CD4-positive, CD25-positive, alpha-beta regulatory T cell (primary cell): ENCODE measurements at places on chromosomes 5 and 9. TPM values are rescaled to one million over a fixed set of nuclear protein-coding genes. Genes with fewer than 3 reads are reported as not detected.

The PPP2R2B gene
- 16.7 TPM for total RNA-seq

The PCDHA10 gene
- total RNA-seq = not detected

DNA sequence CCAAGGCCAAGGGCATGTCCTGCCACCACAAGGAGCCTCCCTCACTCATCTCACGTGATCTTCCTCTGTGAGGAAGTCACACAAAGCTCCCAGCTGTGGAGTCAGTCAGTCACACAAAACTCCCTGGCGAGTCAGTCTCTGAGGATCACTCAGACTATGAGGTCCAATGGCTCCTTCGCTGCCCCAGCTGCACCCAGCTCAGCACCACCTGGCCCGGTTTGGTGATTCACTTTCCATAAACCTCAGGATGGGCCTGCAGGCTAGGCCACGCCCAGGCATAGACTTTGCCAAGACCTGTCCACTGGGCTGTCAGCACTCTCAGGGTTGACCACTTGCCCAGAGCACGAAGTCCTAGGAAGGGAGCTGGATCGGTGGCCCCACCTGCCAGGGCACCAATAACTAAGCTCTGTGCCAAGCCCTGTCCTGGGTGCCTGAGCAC is 233.8 kb downstream of the HSPA4 start:
- no peaks in the 10 kb centered on the region for H3K4me1 ChIP-seq
- no peak for DNase-seq
- H3K36me3 ChIP-seq = no peaks in the 10 kb centered on the region

DNA sequence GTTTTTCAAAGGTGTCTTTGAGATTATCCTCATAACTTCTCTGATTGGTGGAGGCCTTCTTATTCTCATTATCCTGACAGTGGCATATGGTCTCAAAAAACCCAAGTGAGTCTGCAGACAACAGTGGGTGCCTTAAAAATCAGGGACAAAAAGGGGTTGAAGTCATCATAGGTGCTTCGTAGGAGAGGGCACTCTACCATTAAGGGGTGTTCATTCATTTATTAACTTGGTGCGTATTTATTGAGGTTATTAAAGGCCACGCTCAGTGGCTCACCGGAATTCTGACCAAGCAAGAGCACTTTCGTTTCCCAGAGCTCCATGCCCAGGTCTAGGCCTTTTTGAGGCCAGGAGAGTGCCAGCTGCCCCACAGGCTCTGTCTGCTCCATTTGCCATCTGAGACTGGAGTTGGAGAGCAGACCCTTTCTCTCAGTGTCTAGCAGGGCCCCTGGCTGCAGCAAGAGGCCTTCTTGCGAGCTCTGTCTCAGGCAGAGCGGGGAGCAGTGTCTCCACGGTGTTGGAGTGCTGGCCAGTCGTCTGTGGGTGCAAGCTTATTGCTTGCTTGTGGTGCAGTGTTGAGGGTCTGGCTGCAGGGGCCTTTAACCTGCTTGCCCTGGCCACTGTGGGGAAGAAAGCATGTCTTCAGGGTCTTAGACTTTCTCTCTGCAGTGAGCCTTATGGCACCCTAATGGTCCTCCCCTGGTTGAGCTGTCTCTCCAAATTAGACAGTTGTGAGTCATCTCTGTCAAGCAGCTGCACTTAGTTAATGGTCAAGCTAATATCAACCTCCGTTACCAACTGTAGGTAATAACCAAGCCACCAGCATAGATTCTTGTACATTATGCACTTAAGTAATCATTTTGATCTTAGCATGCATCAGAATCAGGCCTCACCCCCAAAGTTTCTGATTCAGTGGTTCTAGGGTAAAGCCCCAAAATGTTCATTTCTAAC is 62.6 kb downstream of the IL31RA start:
- no peak overlapping the region for H3K4me3 ChIP-seq
- H3K27ac ChIP-seq = no peak overlapping the region
- H3K27me3 ChIP-seq = no peaks in the 10 kb centered on the region

DNA sequence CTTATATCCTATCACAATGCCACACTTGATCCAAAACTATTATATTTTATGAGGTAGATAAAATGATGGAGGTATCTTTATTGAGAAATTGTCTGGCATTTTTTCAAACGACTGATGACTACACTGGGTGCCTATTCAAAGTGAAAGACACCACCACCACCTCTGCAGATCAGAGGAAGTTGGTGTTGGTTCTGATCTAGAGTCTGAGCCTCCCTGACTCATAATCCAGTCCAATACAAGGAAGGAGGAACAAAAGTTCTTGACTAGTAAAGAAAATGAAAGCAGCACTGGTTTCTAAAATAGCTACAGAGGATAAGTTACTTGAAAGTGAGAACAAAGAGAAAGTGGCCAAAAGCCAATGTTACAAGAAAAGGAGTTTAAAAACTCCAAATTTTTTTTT is 139.9 kb downstream of the RFX3 start:
- no peaks in the 10 kb centered on the region for H3K27me3 ChIP-seq
- no peak overlapping the region for H3K4me3 ChIP-seq
- peaks cover 10% of the 10 kb centered on the region for H3K36me3 ChIP-seq
- H3K27ac ChIP-seq = no peak overlapping the region

- H3K4me3 ChIP-seq = no peak overlapping the region
- H3K27me3 ChIP-seq = no peaks in the 10 kb centered on the region
- no peaks in the 10 kb centered on the region for H3K36me3 ChIP-seq
- DNase-seq = no peak
- no peaks in the 10 kb centered on the region for H3K4me1 ChIP-seq
- no peak overlapping the region for H3K27ac ChIP-seq
Observed at GRCh38 chr5:72459089-72459661, 48.0 kb downstream of the ZNF366 start.

DNA sequence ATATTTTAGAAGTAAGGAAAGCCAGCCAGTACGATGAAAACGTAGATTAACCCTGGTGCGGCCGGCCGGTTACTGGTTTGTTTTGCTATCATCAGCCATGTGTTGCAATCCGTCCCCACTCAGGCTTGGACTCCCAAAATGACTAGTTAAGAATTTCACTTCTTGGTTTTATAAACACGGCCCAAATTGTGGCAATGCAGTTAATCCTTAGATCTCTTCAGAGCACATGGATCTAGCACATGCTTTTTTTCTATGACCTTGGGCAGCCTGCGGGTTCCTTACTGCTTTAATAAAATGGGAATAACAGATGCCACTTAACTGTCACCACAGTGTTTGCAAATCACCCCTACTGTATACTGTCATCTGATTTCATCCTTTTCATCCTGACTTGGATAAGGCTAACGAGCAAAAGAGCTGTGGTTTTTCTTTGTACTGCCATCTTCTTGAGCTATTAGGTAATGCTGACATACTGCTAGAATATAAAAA is 1.5 kb downstream of the NDFIP1 start:
- peak overlapping the region; percentile 99 for H3K4me3 ChIP-seq
- peak overlapping the region; percentile 95 for H3K27ac ChIP-seq
- H3K27me3 ChIP-seq = no peaks in the 10 kb centered on the region
- DNase-seq = peak; percentile 55
- H3K4me1 ChIP-seq = peaks cover 43% of the 10 kb centered on the region

The DMGDH gene
- total RNA-seq = 1.2 TPM

DNA sequence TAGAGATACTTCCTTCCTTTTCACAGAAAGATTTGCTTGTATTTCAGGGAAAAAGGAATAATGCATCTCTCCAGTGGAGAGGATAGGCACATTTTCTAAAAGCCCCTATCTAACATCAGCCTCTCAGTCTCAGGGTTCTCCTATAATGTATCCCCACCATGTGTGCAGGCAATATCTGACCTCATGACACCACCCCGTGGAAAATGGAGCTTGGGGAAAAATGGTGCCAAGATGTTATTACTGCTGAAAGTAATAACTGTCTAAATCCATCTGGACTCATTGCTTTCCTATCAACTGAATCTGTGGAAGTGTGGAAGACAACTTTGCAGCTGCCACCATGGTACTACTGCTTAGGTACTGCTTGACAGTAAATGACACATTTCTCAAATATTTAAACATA is 574.3 kb downstream of the LRRC70 start:
- no peaks in the 10 kb centered on the region for H3K27me3 ChIP-seq
- no peak for DNase-seq
- H3K27ac ChIP-seq = no peak overlapping the region
- no peak overlapping the region for H3K4me3 ChIP-seq
- no peaks in the 10 kb centered on the region for H3K36me3 ChIP-seq
- H3K4me1 ChIP-seq = no peaks in the 10 kb centered on the region

DNA sequence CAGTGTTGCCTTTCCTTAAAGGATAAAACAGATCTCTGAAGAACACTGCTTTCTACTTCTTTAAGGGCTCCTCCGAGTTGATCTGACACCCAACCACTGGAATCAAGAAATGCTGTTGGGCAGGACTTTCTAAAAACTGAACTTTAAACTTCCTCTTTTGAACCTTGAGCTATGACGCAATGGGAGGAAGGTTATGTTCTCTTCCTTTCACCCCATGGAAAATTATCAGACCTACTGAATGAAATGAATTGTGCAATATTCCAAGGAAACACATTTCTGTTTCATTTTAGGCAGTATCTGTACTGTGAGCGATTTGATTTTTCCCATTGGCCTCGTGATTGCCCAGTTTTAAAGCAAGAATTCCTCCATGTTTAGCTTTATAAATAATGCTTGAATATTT is 206.0 kb upstream of the PRR16 start:
- H3K36me3 ChIP-seq = no peaks in the 10 kb centered on the region
- DNase-seq = no peak
- H3K27ac ChIP-seq = no peak overlapping the region
- H3K27me3 ChIP-seq = no peaks in the 10 kb centered on the region

The TCERG1 gene
- 86.9 TPM for total RNA-seq

GRCh38 chr5:156031181-156031580 is 295.8 kb upstream of the SGCD start:
- no peak overlapping the region for H3K27ac ChIP-seq
- H3K36me3 ChIP-seq = no peaks in the 10 kb centered on the region
- no peaks in the 10 kb centered on the region for H3K27me3 ChIP-seq
- H3K4me3 ChIP-seq = no peak overlapping the region

The CARD6 gene
- 2.8 TPM for total RNA-seq

The SLC36A1 gene
- 5.4 TPM for total RNA-seq

- H3K4me1 ChIP-seq = no peaks in the 10 kb centered on the region
- no peaks in the 10 kb centered on the region for H3K36me3 ChIP-seq
- no peak overlapping the region for H3K27ac ChIP-seq
- H3K27me3 ChIP-seq = no peaks in the 10 kb centered on the region
- no peak for DNase-seq
Observed at GRCh38 chr9:81892440-81892839, 35.8 kb upstream of the SPATA31D4 start.

DNA sequence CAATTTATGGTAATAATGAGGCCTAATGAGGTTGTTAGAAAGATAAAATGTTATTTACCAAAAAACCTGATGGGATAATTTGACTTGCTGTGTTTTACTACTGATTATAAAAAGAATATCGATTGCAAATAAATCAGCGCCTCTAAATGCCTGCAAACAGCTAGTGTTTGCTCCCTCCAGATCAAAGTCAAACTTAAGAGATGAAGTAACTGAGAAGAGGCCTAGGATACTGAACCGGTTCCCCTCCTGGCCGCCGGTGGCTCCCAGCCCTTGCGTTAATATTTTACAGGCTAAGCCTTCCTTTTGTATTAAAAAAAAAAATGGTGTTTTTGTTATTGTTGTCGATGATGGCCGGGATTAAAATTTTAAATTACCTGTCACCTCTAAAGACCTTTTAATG is 2.6 kb downstream of the IRX1 start:
- no peak overlapping the region for H3K27ac ChIP-seq
- no peaks in the 10 kb centered on the region for H3K36me3 ChIP-seq
- peaks cover 5% of the 10 kb centered on the region for H3K27me3 ChIP-seq
- H3K4me3 ChIP-seq = no peak overlapping the region
- H3K4me1 ChIP-seq = no peaks in the 10 kb centered on the region

GRCh38 chr9:19446361-19446861 is 37.6 kb downstream of the ACER2 start:
- H3K27me3 ChIP-seq = no peaks in the 10 kb centered on the region
- no peak for DNase-seq
- no peaks in the 10 kb centered on the region for H3K4me1 ChIP-seq
- no peaks in the 10 kb centered on the region for H3K36me3 ChIP-seq

GRCh38 chr5:134554319-134555222 is 29.1 kb downstream of the JADE2 start:
- peak; percentile 59 for DNase-seq
- peaks cover 43% of the 10 kb centered on the region for H3K4me1 ChIP-seq
- H3K36me3 ChIP-seq = peaks cover 52% of the 10 kb centered on the region
- H3K27ac ChIP-seq = peak overlapping the region; percentile 92
- H3K27me3 ChIP-seq = no peaks in the 10 kb centered on the region

GRCh38 chr5:37645707-37646106 is 194.1 kb downstream of the GDNF start:
- no peak overlapping the region for H3K27ac ChIP-seq
- no peak for DNase-seq
- no peaks in the 10 kb centered on the region for H3K4me1 ChIP-seq
- H3K36me3 ChIP-seq = peaks cover 3% of the 10 kb centered on the region
- H3K4me3 ChIP-seq = no peak overlapping the region

The STPG3 gene
- not detected for total RNA-seq

GRCh38 chr9:127351182-127352166 is 45.5 kb upstream of the SLC2A8 start:
- no peak for DNase-seq
- H3K27me3 ChIP-seq = peaks cover 5% of the 10 kb centered on the region
- no peaks in the 10 kb centered on the region for H3K4me1 ChIP-seq
- no peak overlapping the region for H3K27ac ChIP-seq
- H3K4me3 ChIP-seq = no peak overlapping the region
- H3K36me3 ChIP-seq = no peaks in the 10 kb centered on the region

The BHMT gene
- not detected for total RNA-seq

GRCh38 chr5:68770551-68770950 is 323.3 kb upstream of the SLC30A5 start:
- H3K4me3 ChIP-seq = no peak overlapping the region
- H3K36me3 ChIP-seq = no peaks in the 10 kb centered on the region
- DNase-seq = no peak
- H3K27ac ChIP-seq = no peak overlapping the region

The FANCC gene
- total RNA-seq = 7.5 TPM

GRCh38 chr5:176151281-176151680 is 86.9 kb upstream of the SIMC1 start:
- no peak overlapping the region for H3K27ac ChIP-seq
- no peaks in the 10 kb centered on the region for H3K4me1 ChIP-seq
- H3K27me3 ChIP-seq = peaks cover 11% of the 10 kb centered on the region
- H3K36me3 ChIP-seq = no peaks in the 10 kb centered on the region
- no peak for DNase-seq
- no peak overlapping the region for H3K4me3 ChIP-seq

DNA sequence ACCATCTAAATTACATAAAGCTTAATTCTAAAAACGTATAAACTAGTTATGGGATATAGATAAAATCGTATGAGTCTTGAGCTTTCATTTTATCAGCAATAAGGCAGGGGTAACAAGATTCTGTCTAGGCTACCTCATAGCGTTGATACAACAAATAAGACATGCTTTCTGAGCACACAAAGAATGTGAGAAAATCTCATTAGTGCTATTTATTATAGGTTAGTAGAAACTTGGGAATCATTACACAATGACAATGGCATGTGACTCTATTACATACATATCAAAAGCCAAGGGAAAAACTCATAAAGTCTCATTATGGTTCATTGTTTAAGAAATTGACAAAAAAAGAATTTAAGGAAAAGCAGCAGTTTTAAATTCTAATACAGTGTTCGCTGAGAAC is 448.6 kb downstream of the PLK2 start:
- H3K4me1 ChIP-seq = no peaks in the 10 kb centered on the region
- no peak for DNase-seq
- no peaks in the 10 kb centered on the region for H3K36me3 ChIP-seq
- no peak overlapping the region for H3K27ac ChIP-seq
